ENCODE measurements at places on chromosomes 3 and 15.

DNA sequence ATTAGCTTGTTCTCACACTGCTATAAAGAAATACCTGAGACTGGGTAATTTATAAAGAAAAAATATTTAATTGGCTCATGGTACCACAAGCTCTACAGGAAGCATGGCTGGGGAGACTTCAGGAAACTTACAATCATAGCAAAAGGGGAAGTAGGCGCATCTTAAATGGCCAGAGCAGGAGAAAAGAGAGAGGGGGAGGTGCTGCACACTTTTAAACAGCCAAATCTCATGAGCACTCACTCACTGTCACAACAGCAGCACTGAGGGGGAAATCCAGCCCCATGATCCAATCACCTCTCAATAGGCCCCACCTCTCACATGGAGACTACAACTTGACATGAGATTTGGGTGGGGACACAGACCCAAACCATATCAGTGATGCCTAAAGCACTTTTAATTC lies 82.5 kb downstream of the DCLK3 start:
- no peak for DNase-seq

DNA sequence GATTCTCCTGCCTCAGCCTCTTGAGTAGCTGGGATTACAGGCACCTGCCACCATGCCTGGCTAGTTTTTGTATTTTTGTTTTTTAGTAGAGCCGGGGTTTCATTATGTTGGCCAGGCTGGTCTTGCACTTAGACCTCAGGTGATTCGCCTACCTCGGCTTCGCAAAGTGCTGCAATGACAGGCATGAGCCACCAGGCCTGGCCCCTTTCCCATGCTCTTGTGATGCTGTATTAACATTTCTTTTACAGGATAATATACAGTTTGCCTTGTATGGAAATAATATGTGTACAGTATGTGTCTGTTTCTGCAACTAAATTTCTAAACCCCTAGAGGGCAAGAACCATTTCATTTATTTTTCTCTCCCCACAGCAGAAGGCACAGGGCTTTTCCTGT lies 37.8 kb downstream of the SCG5 start:
- DNase-seq, result no peak

- no peak for DNase-seq
Observed at GRCh38 chr15:82177291-82178010, 85.1 kb downstream of the EFL1 start.

DNA sequence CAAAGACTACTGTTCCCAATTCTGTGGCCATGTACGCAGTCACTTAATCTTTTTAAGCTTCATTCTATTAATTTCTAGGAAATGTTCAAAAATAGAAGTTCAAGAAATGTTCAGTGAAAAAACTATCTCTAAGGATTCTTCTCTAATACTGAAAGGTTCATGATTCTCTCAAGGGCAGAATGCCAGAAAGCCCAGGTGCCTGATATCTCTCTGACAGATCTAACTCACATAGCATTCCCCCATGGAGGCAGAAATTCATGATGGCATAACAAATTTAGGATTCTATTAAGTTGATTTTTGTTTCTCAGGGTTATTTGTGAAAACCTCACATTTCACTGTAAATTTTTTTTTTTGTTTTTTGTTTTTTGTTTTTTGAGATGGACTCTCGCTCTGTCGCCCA lies 17.5 kb downstream of the CHRM5 start:
- DNase-seq, result no peak

GRCh38 chr15:32766101-32766500 lies 48.3 kb downstream of the GREM1 start:
- no peak for DNase-seq

DNA sequence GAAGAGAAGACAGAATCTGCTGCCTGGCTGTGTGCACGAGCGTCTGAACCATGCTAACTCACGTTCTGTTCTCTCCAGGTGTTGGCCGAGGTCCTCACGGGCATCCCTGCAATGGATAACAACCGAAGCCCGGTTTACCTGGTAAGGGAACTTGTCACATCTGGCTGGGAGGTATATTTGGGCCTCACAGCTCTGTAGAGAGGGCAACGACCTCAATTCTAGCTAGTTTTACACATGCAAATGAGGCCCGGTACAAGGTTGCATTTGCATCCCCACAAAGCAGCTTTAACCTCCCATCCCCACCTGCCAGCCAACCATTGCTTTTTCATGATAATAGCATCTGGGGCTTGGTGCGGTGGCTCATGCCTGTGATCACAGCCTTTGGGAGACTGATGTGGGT lies 22.0 kb upstream of the TATDN2 start:
- no peak for DNase-seq

GRCh38 chr3:31232055-31233025 lies 300.4 kb upstream of the STT3B start:
- DNase-seq, result no peak

DNA sequence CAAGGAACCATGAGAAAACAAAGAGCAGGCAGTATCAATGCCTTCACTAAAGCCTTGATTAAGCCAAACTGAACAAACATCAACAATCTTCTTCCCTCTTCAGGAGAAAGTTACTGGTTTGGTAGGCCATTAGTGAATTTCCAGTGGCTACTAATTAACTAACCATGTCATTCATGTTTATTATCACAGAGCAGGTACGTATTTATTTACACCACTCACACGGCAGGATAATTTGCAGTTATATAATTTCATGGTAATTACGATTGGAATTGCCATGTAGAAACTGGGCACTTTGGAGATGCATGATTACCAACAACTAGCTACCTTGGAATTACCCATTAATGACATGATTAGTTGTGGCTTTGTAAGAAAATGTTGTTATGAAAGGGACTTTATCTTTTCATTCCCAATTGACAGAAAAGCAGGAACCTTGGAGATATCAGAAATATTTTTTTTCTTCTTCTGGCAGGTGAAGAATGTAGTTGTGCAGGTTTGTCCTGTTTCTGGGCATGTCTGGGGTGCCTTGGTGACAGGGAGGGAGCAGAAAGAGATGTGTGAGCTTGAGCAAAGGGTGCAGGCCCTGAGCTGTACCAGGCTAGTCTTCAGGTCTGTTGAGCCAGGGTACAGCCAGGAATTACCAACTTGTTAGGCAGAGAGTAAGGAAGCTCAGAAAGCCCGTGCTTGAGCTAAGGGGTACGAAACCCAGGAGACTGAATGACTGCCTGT lies 310.7 kb downstream of the RORA start:
- DNase-seq, result no peak

DNA sequence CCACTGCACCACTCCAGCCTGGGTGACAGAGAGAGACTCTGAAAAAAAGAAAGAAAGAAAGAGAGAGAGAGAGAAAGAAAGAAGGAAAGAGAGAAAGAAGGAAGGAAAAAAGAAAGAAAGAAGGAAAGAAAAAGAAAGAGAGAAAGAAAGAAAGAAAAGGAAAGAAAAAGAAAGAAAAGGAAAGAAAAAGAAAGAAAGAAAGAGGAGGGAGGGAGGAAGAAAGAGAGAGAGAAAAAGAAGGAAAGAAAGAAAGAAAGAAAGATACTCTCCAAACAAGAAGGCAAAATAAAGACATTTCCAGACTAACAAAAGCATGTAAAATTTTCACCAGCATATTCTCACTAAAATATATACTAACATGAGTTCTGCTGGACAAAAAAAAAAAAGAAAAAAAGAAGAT lies 228.7 kb downstream of the DPH6 start:
- DNase-seq, result no peak

DNA sequence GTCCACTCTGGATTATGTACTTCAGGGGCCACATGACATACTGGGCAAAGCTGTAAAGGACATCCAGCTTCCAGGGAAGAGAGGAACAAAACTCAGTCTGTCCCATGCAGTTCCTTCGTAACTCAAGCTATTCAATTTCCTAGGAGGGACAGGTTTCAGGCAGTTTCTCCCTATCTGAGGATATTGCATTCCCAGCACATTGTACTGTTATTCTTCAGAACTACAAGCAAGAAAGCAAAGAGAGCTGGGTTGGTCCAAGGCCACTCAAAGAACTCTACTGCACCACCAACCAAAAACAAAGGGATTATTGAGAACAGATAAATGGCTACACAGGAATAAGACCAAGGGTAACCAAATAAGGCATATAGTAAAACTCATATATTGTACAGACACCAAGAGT lies 117.6 kb upstream of the ARL6 start:
- DNase-seq, result no peak

DNA sequence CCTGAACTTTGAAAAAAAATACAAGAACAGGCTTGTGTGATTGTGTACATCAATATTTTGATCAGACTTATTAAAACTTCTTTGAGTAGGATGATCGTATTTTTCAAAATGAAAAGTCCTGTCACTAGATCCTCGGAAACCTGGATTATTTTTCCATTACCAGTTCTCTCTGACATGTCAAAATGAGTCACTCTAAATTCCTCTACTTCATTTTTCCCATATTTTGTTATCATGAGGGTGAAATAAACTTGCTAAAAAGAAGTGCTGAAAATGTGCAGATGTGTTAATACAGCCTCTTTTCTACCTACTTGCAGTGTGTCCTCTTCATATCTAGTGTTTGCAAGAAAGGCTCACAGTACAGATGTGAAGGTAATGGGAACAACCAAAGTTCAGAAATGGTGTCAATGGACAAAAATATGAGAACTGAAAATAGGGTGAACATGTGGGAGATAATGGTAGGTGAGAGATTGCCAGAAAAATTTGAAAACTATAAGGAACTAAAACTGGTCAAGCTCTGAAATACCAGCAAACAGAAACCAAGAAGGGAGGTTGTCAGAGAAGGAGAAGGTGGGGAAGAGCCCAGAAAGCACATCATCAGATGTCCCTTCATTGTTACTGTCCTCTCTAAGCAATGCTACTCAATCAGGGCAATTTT lies 108.2 kb downstream of the EOMES start:
- no peak for DNase-seq

DNA sequence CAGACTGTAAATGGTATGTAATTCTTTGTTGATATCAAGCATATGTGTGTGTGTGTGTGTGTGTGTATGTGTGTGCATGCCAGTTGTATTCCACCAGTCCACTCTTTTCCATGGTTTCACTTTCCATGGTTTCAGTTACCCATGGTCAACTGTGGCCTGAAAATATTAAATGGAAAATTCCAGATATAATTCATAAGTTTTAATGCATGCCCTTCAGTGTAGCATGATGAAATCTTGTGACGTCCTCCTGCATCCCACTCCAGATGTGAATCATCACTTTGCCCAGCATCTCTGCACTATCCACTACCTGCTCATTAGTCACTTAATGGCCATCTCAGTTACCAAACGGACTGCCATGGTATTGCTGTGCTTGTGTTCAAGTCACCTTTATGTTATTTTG lies 215.9 kb downstream of the GBE1 start:
- DNase-seq, result no peak

- DNase-seq, result no peak
Observed at GRCh38 chr3:22360970-22361369, 610.0 kb upstream of the ZNF385D start.

GRCh38 chr15:73004462-73004861 lies 47.8 kb upstream of the NEO1 start:
- DNase-seq, result no peak

GRCh38 chr3:66554178-66554577 lies 53.4 kb upstream of the LRIG1 start:
- DNase-seq, result no peak

GRCh38 chr3:189139611-189139940 lies 32.2 kb upstream of the TPRG1 start:
- no peak for DNase-seq

- DNase-seq, result no peak
Observed at GRCh38 chr3:173976281-173976680, 578.7 kb downstream of the NLGN1 start.

Measured in stimulated activated CD8-positive, alpha-beta memory T cell treated with anti-CD3 and anti-CD28 coated beads, Interleukin-4, amount 100 ng/mL, for 48 hours (primary cell).